Retina (tissue), 1 donor: ENCODE measurements at places on chromosomes 2 and 18.

DNA sequence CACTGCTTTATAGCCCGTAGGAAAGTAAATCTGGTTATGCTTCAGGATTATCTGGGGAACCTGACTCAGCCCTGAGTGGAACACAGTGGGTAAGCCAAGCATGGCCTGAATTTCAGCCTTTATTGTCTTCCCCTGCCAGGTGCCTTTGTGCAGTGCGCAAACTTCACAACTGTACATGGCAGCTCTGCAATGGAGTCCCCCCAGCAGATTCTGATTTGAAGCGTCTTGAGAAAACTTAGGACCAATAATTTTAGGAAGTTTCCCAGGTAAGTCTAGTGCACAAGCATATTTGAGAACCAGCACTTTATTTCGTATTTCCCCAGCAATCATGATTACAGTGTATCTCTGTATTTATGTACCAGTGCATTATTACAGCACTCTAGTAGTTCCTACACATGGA is 112.1 kb upstream of the ARL4C start:
- no peak for DNase-seq

DNA sequence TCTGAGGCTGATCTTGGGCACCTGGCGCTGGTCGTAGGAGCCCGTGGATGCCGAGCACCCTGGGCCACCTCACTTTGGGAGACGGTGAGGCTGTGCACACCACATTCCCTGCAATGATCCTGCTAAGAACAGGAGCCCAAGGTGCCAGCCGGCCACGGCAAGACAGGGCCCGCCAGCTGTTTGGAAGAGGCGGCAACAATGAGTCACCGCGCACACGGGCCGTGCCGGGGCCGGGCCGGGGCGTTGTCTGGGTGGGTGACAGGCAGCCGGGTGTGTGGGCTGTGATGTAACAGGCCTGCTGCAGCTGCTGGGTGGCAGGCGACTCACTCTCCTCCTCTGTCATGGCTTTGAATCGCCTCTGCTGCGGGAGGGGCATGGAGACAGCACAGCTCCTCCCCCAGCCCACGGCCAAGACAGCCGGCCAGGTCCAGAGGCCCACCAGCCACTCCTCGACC is 49.7 kb upstream of the ODC1 start:
- no peak for DNase-seq

DNA sequence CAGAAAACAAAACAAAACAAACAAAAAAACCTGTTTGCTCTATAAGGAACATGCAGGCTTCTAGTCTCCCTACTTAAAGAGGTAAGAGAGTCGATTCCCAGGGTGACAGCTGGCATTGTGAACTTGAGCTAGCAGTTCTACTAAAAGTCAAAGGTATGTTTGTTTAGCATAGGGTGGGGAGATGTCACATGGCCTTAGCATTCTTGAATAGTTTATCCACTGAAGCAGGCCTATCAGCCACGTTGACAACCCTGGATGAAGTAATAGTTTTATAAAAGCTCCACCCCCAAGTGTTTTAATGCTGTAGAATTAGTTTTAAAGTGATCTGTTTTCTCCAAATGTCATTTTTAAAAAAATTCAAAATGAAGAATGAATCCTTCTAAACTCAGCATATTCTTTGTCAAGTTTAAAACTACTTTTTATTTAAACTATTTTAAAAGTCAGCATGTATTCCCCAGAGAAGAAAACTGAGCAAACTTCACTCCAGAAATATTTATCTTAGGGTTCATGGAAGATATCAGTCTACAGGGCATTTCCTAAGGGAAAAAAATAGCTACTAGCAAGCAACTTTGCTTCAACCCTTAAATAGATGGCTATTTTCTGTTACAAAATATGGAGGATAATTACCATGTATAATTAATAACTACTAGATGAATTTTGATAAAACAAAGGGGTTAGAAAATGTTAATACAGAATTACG is 1.7 kb downstream of the MYOM1 start:
- DNase-seq, result no peak

GRCh38 chr2:54952425-54952824 is 97.8 kb downstream of the RTN4 start:
- DNase-seq, result no peak

- no peak for DNase-seq
Measured at GRCh38 chr18:48687346-48688042, 148.7 kb downstream of the CTIF start.

- DNase-seq, result no peak
Measured at GRCh38 chr2:118106926-118107325, 18.7 kb downstream of the INSIG2 start.

DNA sequence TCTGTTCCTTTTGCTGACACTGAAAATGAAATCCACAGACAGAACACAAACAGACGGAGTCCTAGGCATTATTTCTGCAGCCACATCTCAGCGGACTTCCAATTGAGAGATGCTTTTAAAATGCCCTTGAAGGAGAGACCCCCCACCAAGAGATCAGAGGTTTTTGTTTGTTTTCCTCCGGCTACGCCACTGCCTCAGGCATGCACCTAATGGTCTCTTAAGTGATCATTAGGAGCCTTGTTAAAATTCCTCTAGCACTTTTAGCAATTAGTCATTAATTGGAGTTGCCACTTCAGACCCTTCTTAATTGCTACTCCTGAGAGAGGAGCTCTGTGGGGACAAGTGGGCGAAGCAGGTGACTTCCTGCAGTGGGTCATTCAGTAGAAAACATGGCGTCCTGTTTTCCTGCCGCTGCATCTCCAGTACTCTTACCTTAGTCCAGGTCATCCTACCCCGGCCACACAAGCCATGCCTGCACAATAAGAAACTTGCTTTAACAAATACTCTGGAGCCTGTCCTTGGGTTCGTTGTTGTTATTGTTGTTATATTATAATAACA is 257.7 kb upstream of the CHAC2 start:
- DNase-seq, result peak; percentile 49

GRCh38 chr18:4758980-4759379 is 303.9 kb upstream of the DLGAP1 start:
- no peak for DNase-seq

- no peak for DNase-seq
Measured at GRCh38 chr18:42619771-42620170, 495.7 kb downstream of the RIT2 start.

DNA sequence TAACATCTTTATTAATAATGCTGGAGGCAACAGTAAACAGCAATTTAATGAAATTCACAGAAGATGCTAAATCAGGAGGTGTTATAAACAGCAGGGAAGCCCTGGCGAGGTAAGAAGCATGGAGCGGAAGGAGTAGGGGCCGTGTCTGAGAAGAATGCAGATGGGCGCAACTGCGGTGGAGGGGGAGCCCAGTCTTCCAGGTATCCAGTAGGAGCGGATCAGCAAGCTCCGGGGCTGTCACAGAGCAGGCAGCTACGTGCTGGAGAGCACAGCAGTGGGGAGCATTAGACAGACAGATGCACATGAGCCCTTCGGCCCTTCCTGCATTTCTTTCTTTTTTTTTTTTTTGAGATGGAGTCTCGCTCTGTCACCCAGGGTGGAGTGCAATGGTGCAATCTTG is 82.3 kb downstream of the SH3RF3 start:
- no peak for DNase-seq

GRCh38 chr18:9353596-9353995 is 19.0 kb downstream of the TWSG1 start:
- no peak for DNase-seq

GRCh38 chr2:85273738-85274731 is 53.8 kb downstream of the TGOLN2 start:
- no peak for DNase-seq

DNA sequence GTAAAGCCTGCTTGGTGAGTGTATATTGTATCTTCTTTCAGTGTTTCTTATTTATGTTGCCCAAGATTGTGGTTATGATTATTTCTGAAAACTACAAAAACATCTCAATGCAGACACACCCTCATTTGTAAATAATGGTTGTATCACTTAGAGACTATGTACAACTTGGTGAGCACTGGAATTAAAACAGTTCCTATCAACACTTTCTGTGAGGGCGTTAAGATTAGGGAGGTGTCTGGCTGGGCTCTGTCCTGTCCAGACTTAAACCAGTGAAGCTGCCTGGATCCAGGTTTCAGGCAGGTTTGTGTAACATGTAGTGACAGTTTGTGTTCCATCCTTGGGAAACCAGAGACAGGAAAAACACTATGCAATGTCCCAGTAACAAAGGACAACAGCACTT is 49.7 kb downstream of the CTAGE1 start:
- DNase-seq, result no peak

DNA sequence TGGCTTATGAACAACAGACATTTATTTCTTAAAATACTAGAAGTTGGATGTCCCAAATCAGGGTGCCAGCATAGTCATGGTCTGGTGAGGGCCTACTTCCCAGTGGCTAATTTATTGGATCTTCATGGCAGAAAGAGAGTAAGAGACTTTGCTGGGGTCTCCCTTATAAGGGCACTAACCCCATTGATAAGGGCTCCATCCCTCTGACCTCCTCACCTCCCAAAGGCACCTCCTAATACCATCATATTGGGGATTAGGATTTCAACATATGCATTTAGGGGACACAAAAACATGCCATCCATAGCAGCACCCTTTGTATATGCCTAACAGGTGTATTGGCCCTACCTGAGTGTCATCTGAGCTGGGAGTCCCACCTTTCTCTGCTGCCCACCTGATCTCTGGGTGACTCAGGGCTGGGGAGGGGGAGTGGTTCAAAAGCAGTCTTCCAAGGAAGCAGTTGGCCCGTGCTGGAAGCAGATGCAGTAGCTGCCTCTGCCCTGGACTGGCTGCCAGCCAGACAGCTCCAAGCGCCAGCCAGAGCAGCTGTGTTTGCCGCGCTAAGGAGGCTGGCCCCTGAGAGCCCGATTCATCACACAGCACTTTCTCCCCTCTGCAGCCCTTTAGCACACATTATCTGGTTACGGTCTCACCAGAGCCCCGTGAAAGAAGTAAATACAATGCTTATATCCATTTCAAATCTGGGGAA is 84.6 kb downstream of the SMAD7 start:
- DNase-seq, result no peak

GRCh38 chr2:133718688-133719201 is 150.5 kb upstream of the NCKAP5 start:
- DNase-seq, result peak; percentile 89

- peak; percentile 53 for DNase-seq
Measured at GRCh38 chr2:153488072-153488471, 9.5 kb upstream of the RPRM start.

GRCh38 chr2:169768262-169768995 is 30.2 kb upstream of the SSB start:
- DNase-seq, result peak; percentile 17

- DNase-seq, result no peak
Measured at GRCh38 chr2:965640-966147, 15.0 kb downstream of the SNTG2 start.

DNA sequence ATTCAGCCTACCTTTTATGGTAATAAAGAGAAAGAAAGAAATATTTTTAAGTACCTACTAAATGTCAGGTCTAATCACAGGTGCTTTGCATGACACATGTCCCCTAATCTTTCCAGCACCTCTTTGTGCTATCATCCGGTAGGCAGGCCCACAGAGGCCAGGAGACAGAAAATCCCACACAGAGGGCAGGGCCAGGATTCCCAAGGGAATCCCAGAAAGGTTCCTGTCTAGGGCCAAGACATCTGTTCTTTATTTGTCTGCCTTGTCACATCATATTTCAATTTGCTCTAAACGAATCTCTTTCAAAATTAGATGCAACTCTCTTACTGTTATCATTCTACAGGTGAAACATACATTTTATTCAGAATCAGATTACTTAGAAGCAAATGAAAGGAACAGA is 676.1 kb upstream of the GYPC start:
- DNase-seq, result no peak

- no peak for DNase-seq
Measured at GRCh38 chr2:50746526-50746925, 285.4 kb downstream of the NRXN1 start.

DNA sequence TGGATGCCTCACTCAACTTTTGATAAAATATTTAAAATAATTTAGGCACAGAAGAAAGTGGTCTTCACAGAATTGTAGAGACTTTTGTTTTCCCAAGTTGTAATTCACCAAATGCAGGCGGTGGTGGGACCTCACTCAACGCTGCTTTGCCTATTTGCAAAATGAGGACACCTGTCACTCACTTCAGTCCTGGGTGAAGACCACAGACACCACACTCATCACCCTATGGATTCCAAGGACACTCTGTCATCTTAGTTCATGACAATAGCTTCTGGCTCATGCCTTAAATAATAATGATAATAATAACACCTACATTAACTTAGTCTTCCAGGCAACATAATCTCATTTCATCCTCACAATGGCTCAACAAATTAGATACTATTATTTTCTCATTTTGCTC is 234.4 kb downstream of the RNF152 start:
- DNase-seq, result no peak

GRCh38 chr2:201908901-201909300 is 102.6 kb downstream of the CDK15 start:
- no peak for DNase-seq

DNA sequence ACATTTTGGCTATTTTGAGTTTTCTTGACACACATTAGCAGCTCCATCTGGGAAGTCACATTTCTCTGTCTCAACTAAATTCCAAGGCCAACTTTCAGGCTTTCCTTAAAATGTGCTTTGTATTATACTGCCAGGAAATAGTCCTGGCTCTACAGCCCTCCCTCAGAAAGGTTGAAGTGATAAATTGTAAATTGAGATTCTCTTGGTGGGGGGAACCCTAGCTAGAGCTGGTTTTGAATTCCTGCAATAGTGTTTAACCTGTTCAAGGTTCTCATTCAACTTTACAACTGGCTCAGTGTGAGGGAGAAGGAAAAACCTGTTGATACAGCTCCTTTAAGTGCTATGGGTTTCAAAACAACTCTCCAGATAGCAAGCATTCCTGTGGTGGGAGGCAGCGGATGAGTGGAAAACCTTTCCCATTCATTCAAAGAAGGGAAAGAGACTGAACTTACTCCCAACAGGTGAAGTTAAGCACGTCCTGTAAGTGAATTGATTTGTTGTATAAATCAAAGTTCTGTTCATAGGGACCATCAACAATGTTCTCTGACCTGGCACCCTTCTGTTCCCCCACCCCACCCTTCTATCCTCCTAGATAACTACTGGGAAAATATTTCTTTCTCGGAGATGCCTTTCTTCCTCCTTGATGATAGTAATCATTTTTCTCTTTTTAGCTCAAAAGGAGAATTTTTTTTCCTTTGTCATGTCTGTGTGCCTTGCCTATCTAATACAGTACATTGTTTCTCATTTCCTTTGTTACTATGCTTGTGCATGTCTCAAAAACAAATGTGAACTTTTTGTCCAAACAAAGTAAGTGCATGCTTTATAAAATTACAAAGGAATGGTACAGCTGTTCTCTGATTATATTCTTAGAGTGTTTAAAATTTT is 44.2 kb upstream of the SLC39A10 start:
- DNase-seq, result no peak
